Activated CD4-positive, alpha-beta T cell treated with anti-CD3 and anti-CD28 coated beads, Interleukin-2, amount 50 U/mL, for 48 hours (primary cell): ENCODE measurements at places on chromosomes 11 and 22.

- peak; percentile 63 for DNase-seq
Observed at GRCh38 chr11:63945477-63946163, 6.8 kb downstream of the NAA40 start.

GRCh38 chr22:32226326-32227104, 21.6 kb upstream of the RFPL2 start:
- DNase-seq: no peak

DNA sequence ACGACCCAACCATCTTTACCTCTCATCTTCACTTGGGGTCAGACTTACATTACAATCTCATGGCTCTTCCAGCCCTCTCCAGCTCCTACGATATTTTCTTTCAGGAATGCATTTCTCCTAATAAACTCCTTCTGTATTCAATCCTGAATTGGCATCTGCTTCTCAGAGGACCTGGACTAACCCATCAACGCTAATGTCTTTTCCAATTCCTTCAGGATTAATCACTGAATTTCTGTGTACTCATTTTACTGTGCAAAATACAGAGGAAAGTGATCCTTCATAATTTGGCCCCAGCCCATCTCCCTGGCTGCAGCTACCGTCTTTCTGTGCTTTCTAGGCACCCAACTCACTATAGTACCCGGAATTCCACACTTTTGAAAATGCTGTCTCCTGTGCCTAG, 239.2 kb downstream of the METTL15 start:
- DNase-seq: no peak

GRCh38 chr22:38038890-38039812, 18.1 kb upstream of the PICK1 start:
- no peak for DNase-seq

GRCh38 chr11:8178297-8178696, 9.5 kb upstream of the RIC3 start:
- DNase-seq: no peak

- no peak for DNase-seq
Observed at GRCh38 chr11:70038034-70038834, 39.9 kb upstream of the ANO1 start.

DNA sequence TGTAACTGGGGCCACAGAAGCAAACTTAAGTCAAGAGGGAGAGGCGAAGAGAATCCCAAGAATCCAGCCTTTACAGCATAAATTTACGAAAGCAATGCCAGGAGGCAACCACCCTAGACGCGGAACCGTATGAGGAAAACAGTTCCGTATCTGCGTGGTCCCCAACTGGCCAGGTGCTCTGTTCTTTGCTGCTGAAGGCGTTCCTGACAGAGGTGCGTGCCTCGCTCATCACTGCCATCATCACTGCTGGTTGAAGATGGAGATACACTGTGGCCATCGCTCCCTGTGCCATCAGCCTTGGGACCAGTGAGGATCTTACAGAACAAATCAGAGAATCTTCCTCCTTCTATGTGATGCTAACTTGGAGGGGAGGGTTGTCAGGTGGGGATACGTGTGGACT, 270.5 kb upstream of the B3GAT1 start:
- DNase-seq: no peak

DNA sequence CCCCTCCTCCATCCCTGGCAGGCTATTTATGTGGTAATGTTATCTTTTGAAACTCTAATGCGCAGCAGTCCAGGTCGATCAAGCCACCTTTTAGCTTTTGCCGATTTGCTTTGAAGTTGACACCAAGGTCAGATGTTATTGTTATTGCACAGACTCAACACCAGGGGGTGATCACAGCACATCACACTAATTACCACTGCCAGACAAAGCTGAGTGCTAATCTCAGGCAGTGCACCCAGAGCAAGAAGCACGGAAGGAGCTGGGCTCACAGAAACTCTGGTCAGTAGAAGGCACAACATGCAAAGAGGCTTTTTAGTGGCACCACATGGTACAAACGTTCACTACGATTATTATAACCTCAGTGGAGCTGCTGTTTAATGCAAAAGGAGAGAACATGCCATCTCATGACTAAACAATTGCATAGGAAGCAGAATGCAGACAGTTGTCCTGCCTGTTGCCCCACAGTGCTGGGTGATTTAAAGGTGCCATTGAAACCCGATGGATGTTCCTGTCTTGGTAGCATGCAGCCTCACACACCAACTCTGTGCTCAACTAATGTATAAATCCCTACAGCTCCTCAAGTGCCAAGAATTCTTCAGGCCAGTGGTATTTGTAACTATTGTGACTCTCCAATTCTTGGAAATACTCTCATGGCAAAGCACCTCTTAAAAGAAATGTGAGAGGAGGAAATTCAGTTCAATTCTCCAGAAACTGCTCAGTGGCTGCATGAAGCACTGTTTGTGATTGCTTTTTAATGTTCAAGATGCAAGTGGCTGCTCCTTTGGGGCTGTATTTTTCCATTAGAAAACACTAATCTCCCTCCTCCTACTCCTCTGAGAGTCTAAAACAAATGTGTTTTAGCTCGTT, 353.9 kb upstream of the DDI1 start:
- DNase-seq: peak; percentile 10

DNA sequence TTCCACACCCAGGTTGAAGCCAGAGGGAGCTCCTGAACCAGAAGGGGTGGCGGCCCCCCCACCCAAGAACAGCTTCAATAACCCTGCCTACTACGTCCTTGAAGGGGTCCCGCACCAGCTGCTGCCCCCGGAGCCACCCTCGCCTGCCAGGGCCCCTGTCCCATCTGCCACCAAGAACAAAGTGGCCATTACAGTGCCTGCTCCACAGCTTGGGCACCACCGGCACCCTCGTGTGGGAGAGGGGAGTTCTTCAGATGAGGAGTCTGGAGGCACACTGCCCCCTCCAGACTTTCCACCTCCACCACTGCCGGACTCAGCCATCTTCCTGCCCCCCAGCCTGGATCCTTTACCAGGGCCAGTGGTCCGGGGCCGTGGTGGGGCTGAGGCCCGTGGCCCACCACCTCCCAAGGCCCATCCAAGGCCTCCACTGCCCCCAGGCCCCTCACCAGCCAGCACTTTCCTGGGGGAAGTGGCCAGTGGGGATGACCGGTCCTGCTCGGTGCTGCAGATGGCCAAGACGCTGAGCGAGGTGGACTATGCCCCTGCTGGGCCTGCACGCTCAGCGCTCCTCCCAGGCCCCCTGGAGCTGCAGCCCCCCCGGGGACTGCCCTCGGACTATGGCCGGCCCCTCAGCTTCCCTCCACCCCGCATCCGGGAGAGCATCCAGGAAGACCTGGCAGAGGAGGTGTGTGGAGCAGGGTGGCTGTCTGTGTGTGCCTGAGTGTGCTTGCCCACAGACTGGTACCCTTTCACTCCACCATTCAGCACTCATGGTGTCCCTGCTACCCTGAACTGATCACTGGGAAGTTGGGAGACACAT, 6.7 kb downstream of the PHOX2A start:
- no peak for DNase-seq
